ENCODE measurements at places on chromosomes 12 and 14.

DNA sequence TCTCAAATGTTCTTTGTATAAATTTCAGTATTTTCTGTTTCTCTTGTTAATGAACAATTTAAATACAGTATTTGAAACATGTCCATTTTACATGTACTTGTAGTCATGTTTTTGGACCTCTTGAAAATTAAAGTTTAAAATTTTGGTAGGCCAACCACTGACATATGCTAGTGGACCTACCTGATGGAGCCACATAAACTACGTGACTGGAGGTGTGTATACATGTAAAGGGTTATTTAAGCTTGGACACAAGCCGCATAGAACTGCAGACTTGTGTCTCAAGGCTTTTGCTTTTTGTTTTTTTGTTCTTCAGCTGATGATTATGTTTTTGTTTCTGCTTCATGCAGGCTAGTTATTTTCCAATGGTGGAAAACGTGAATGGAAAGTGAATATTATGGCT, 568.5 kb upstream of the MDGA2 start:
- DNase-seq, result no peak

DNA sequence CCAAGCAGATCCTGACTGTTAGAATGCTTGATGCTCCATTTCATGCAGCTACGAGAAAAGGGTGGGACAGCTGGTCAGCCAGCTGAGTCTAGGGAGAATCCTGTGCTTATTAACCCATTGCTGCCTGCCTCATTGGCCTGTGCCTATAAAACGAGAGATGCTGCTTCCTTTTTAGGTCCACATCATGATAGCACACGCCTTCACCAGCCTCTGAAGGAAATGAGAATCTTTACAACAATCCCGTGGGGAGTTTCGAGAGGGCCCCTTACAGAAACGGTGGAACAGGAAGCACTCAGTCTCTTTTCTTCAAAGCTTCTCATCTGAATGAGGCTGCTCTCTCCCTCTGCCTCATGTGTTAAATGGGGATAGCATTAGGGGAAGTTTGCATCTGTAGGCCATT, 147.3 kb upstream of the RFLNA start:
- no peak for DNase-seq

DNA sequence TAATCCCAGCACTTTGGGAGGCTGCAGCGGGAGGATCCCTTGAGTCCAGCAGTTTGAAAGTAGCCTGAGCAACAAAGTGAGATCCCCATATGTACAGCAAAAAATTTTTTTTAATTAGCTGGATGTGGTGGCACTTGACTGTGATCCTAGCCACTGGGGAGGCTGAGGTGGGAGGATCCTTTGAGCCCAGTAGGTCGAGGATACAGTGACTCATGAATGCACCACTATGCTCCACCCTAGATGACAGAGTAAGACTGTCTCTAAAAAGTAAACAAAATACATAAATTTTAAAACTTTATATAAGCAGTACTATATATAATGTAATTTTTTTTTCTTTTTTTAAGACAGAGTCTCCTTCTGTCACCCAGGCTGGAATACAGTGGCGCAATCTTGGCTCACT, 115.4 kb downstream of the ESR2 start:
- DNase-seq, result peak; percentile 29

DNA sequence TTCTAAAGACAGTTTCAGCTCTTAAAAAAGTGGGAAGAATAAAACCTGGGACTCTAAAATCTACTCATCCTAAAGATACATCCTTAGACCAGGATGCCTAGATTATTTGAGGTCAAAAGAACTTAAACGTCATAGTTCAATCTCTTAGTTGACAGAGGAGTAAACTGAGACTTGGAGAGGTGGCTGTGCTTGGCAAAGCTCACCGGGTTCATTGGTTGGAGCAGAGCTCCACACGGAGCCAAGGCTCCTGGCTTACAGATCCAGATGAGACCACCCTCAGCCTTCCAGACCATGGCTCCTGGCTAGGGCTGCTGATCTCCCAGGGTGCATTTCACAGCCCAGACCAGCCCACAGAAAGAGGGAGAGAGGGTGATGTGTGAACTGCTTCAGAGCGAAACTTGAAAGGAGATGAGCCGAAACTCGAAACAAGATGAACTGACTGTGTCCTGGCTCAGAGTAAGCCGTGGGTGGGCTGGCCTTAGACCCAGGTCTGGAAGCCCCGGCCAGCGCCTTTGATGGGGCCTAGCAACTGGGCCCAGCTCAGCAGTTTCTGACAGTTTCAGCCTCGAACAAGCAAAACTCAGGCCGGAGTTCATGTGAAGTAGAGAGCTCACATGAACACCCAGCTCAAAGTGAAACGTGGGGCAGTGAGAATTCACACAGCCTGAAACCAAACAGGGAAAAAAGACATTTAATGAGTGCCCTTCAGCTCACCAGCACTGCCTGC, 1044.8 kb downstream of the BCL11B start:
- DNase-seq, result peak; percentile 39

- DNase-seq, result no peak
These were observed 175.1 kb downstream of the TTC7B start for GRCh38 chr14:90641168-90641567.

DNA sequence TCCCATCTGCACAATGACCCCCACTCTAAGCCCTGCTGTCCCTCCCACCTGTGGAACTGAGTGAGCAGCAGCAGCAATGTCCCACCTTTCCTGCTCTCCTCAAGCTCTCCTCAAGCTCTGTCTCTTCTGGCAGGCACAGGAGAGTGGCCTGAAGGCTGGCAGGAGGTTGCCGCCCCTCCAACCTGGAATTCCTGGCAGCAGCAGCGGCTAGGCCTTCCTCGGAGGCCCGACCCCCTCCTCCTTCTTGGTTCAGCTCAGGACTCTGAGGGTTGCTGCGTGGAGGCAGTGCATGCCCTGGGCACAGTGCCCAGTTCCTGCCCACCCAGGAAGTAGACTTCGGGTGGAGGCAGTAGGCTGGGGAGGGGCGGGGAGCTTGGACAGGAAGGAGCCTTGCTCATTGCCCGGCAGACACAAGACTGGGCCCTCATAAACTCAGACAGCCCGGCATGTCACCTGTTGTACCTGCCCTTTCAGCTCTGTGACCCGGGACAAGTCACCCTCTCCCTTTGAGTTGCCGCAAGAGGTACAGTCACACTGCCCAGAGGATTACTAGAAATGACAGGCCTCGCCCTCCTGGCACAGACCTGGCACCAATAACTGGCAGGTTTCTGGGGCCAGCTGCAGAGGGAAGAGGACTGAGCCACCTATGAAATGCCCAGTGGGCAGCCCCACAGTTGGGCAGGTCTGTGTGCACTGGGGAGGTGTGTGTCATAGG, 2.1 kb upstream of the SERPINA1 start:
- no peak for DNase-seq

DNA sequence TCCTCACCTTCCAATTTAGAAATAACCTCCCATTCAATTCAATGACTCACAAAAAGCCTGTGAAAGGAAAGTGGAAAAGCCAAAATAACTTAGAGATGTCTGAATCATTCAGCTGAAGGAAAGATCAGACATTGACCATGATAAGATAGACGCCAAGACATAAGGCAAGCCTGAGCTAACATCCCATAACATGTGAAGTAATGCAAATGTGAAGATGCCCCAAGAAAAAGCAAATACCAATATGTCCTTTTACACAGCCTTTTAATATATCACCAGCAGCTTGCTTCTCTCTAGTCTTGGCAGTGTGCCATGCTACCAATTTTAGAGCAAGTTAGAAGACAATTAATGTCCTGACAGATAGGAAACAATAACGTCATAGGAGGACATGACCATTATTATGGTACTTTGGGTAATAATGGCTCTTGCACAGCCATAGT, 2.4 kb upstream of the NUMB start:
- DNase-seq, result no peak

Measured in CD4-positive, alpha-beta T cell treated with Interleukin-2 at 100 ng/mL for 4 hours (primary cell).